ENCODE measurements at places on chromosomes 7 and 10.

DNA sequence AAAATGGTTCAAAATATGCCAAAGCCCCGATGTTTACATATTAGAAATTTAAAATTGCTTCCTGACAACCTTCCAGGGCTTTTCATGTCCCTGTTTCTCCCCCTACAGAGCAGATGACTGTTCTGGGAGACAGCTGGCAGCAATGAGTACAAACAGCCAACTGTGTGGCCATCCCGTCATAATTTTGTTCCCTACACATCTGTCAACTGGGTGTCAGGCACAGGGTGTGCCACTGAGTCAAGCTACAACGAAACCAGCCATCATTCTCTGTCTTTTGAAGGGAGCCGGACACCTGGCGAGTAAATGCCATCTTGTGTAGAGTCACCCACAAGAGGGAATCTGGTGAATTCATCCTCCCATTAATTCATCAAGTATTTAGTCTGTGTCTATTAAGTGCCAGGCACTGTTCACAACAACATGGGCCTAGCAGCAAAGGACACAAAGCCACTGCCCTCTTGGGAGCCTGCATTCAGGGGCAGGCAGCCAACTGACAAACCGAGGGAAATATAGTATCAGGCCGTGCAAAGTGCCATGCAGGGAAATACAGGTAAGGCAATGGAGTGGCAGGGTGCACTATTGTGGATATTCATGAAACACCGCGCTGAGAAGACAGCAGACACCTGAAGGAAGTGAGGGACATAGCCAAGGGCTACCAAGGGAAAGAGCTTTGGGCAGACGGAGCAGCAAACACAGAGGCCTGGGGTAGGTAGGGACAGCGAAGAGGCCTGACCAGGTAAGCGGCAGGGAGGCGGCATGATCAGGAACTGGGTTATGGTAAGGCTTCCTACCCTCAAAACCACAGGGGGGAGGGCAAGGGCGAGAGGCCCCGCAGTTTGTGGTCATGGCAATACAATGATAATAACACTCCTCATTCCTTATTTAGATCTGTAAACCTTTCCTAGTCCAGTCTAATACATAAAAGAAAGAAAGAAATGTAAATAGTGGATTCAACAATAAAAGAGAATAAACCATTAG lies 213.6 kb downstream of the FAM107B start:
- DNase-seq: no peak

- DNase-seq: no peak
Observed at GRCh38 chr7:29381206-29382094, 182.2 kb upstream of the PRR15 start.

GRCh38 chr7:36312064-36312914 lies 77.4 kb upstream of the ANLN start:
- no peak for DNase-seq

DNA sequence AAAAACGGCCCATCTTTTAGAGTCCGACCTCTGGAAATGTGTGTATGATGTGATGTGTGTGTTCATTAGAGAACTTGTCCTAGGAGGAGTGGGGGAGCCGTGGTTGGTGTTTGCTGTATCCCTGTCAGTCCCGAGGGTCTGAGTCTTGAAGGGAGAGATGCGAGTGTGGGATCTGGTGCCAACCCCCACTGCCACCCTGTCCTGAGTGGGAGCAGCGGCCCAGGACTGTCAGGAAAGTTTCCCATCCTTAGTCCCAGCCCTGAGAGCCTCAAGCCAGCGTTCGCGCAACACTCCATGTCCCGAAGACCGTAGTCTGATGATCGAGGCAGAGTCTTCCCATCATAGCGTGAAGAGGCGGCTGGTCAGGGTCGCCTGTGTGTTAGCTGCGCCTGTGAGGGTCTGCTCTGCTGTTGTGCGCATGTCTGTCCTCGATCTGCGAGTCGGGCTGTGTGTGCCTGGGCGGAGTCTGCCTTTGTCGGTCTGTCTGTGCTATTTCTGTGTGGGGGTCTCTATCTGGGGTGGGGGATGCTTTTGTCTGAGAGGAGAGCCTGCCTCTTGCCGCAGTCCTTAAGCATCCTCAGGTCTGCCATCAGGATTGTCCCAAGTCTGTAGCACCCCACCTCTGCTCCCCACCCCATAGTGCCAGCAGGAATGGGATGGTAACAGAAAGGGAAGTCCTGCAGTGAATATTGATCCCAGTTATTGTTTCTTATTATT lies 514 bp upstream of the CHAT start:
- no peak for DNase-seq

DNA sequence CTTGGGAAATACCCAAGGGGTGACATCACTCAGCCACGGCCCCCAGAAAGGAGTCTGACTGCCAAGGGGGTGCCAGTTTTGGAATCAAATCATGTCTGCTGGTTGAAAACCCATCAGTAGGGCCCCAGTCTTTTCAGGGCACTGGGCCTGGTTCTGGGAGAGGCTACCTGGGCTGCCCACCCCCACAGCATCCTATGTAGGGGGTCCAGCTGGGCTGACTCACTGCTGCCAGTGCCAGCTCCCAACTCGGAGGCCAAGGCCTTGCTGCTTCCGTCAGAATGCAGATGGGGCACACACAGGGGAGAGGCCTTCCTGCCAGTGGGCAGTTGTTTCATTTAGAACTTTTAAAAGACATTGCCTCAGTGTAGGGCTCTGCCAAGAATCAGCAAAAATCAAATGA lies 39.5 kb upstream of the DMBT1 start:
- DNase-seq: no peak

GRCh38 chr10:127855976-127856375 lies 36.8 kb downstream of the CLRN3 start:
- DNase-seq: no peak

DNA sequence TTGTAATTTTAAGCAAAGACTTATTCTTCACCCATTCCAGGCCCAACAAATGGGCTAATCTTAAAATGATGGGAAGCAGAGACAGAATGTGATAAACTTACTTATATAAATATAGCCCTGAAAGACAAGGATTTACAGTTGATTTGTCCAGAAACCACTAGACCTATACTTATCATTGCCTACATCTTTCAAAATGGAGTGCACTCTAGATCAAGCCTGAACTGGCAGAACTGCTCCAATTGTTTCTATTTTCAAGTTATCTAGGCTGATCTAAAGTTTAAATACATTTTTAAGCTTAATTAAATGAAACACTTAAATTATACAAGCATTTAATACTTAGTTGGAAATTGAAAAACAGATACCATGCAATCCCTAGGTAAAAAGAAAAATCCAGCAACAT lies 24.9 kb upstream of the PALS2 start:
- no peak for DNase-seq

- DNase-seq: no peak
Observed at GRCh38 chr7:74396993-74397392, 56.7 kb upstream of the GTF2IRD1 start.

- no peak for DNase-seq
Observed at GRCh38 chr7:21030237-21030871, 243.7 kb upstream of the SP8 start.

DNA sequence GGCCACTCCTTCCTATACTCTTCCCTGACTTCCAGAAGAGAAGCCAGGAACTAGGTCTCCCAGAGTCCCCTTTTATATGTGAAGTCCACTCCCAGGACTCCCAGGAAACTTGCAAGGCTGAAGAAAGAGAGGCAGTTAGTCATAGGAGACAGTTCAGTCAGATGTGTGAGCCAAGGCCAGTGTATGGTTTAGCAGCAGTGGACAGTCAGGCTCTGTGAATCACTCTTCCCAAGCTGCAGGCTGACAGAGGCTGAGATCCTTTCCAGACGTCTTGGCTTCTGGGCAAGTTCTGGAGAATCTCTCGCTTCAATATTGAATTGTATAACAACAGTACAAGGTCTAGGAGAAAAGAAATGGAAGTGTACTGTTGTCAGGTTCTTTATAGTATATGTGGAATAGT lies 26.9 kb downstream of the BLVRA start:
- no peak for DNase-seq

Data from SHP77 treated with DMSO at 0.1 percent for 48 hours (cell line).